ENCODE measurements at places on chromosomes 2 and 18.

DNA sequence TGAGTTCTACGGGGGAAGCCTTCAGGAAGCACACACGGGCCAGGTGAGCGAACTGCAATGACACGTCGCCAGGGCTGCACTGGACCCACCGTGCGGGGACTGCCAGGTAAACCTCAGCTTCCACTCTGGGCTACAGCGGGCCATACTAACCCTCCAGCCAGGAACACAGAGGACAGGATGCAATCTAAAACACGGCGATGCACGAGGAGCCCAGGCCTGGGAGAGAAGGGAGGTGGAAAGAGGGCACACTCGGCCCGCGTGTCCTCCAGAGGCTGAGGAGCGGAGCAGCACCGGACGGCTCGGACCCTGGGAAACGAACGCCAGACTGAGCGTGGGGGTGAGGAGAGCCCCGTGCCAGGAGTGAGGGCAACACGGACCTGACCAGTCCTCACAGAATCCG is 69.3 kb downstream of the HDAC4 start:
- DNase-seq = no peak

- no peak for DNase-seq
Observed at GRCh38 chr2:40199771-40200170, 252.1 kb downstream of the SLC8A1 start.

- DNase-seq = no peak
Observed at GRCh38 chr2:71706836-71707235, 253.5 kb downstream of the DYSF start.

DNA sequence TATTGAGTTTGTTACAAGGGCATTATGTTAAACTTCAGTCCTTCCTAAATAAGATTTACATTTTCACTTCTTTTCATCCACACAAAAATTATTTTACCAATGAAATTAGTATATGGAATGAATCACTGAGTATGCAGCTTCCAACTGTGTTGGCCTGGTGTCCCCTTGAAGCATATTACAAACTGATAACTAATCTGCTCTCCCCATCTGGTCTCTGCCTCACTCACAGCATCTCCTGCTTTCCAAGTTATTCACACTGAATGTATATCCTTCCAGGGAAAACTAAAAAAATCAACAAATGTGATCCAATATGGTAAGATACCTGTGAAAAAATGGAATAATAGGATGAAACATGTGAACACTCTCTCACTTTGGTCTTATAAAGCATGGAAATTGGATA is 90.0 kb upstream of the NYAP2 start:
- no peak for DNase-seq

DNA sequence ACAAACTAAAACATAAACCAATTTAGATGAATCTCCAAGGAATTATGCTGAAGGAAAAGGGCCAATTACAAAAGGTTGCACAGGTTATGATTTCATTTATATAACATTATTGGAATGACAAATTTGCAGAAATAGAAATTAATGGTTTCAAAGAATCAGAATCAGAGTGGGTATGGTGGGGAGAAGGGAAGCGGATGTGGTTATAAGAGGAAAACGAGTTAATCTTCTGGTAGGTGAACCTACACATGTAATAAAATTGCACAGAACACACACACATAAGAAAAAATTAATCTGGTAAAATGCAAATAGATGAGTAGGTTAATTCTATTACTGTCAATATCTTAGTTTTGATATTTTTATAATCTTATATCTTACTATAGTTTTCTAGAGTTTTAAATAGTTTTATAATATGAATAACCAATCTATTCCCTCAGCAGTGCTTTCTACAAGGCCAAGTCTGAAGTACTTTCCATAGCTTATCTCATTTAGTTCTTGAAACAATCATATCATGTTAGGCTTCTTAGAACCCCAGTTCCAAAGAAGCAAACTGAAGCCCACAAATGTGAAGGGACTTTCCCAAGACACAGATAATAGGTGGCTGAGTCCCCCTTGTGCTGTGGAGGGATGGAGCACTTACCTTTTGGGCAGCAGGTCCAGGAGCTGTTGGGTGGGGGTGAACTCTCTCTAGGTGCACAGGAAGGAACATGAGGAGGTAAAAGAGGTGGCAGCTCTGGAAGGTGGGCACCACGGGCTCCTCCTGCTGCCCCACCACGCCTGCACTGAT is 31.5 kb downstream of the ZNF519 start:
- DNase-seq = no peak

- DNase-seq = no peak
Observed at GRCh38 chr2:160295519-160296207, 95.6 kb upstream of the ITGB6 start.

DNA sequence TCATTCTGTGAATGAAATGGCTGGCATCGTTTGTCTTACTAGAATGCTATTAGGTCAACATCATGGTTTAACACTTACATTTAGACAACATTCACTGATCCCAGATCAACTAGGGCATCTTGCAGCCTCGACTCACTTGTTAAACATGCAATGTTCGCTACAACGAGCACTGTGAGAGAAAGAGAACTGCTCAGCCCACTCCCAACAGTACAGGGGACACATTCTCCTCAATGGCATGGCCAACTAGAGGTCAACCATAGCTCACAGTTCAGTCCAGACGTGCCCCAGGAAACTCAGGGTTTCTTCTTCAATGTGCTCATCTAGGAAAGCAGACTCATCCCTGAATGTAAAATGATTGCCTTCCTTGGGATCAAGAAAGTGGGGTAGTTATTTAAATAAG is 5.9 kb downstream of the WIPF1 start:
- no peak for DNase-seq

- DNase-seq = no peak
Observed at GRCh38 chr2:202193881-202194353, 44.5 kb downstream of the SUMO1 start.

DNA sequence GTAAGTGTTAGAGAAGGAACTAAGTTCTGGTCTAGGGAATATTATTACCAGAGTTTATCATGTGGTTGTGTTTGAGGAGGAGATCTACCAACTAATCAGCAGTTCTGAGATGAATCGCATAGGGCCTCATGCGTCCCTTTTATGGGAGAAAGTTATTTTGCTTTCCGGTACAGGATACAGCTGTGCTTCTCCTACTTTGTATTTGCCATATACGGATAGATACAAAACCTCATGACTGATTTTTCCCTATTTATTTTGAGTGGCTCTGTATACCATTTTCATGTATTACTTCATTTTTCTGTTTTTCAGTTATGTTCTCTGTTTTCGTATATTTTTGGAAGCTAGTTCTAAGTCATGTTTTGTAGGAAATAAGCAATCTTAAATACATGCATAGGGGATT is 66.8 kb downstream of the ACSL3 start:
- DNase-seq = no peak

GRCh38 chr2:98110741-98111140 is 23.8 kb downstream of the VWA3B start:
- DNase-seq = no peak

DNA sequence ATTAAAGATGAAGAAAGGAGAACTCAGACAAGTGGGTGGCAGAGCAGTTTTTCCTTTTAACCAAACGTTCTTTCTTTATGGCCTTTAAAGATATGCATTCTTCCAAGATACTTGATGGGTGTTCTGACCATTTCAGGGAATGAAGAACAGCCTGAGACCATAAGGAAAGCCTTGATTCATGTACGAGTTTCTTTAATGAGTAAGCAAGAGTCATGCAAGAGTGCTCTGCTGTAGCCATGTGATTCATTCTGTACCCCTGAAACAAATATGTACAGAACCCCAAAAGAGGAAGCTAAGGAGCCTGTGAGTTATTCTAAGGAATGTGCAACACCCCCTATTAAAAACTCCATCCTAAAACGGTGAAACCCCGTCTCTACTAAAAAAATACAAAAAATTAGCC is 372.8 kb downstream of the MTX2 start:
- DNase-seq = no peak

DNA sequence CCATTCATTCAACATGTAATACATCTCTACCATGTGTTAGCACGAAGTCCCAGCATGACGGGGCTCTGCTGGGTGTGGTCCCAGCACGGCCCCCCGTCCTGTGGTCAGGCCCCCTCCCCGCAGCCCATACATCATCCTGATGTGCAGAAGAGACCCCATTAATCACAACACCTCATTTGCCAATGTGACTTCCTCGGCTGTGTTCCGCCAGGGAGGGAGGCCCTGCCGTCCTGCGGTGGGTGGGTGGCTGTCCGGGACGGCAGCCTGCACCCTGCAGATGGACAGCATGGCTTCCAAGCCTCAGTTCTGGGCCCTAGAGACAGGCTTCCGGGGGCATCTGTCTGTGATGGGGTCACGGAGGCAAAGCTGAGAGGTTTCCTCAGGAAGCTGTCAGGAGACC is 254.0 kb downstream of the CYP26B1 start:
- DNase-seq = no peak

DNA sequence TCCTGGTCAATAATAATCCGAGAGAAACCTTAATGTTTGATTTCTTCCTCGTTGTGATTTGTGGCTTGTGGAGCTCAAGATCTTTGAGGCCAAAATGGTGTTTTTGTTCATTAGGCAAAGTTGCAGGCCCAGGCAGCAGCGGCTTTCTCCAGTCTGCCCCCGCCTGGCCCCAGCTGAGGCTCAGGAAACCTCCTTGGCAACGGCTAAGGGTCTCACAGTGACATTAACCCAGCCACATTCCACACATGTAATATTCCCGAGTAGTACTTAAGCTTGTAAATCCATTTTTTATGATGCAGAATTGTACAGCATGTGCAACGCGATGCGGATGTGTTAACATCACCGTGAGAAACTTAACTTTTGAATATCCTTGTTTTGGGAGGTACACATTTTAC is 200.1 kb downstream of the BCL11A start:
- DNase-seq = no peak

DNA sequence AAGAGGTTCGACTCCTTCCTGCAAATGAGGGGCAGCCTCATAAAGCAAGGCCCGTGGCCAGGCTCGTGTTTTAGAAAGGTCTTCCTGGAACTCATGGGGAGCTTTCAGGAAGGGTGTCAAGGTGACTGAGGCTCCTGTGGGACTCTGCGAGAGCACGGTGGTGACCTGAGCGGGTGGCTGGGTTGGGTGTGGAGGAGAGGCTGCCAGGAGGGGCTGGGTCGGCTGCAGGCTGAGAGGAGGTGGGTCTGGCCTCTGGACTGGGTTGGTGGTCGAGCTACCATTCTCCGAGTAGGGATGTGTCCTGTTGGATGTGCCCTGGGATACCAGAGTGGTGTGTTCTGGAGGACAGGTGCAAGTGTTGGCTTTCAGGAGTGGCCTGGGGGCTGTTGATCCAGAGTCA is 86.4 kb downstream of the DGKD start:
- no peak for DNase-seq

DNA sequence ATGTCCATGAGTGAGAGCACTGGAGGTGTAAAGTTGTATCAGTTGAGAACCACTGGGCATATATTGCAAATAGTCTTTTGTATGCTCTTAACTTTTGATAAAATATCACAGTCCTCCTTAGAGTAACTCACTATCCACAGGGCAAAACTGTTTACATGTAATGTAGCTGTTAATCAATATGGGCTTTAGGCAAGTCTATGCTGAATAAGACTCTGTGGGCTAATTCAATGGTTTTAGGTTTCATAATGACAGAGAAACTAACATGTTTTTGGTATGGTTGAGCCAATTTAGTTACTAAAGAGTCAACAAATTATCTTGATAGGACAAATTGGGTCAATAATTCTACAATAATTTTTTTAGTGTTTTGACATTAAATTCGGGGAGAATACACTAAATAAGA is 1134.9 kb upstream of the FAM98A start:
- no peak for DNase-seq

GRCh38 chr2:73889206-73889605 is 3.6 kb upstream of the ACTG2 start:
- DNase-seq = no peak

GRCh38 chr18:76957384-76958355 is 135.3 kb downstream of the ZNF236 start:
- DNase-seq = no peak

DNA sequence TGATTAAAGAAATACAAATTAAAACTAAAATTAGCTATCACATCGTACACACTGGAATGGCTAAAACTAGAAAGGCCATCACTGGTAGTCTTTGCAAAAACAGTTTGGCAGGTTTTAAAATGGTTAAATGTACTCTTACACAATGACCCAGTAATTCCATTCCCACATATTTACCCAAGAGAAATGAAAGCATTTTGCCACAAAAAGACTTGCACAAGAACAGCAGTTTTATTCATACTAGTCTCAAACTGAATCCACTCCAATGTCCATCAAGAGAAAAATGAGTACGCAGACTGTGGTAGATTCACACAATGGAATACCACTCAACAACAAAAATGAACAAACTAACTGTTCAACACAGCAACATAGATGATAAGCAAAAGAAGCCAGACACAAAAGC is 29.1 kb downstream of the SP140L start:
- DNase-seq = no peak

DNA sequence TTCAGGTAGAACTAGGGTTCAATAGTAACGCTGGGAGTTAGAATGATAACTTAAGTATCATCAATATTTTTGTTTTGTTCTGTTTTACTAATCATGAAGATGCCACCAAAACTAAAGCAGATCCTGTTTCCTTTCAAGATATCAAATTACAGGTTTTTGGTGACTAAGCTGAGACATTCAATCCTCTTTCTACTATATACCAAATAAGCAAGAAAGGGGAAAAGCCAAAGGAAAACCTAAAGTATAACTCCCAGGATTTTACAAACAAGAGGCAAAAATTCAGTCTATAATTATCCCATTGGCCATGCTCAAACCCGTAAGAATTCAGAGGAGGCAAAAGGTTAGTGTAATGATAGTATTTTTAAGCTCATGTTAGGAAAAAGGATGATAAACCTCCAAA is 175.2 kb upstream of the CCDC150 start:
- no peak for DNase-seq

DNA sequence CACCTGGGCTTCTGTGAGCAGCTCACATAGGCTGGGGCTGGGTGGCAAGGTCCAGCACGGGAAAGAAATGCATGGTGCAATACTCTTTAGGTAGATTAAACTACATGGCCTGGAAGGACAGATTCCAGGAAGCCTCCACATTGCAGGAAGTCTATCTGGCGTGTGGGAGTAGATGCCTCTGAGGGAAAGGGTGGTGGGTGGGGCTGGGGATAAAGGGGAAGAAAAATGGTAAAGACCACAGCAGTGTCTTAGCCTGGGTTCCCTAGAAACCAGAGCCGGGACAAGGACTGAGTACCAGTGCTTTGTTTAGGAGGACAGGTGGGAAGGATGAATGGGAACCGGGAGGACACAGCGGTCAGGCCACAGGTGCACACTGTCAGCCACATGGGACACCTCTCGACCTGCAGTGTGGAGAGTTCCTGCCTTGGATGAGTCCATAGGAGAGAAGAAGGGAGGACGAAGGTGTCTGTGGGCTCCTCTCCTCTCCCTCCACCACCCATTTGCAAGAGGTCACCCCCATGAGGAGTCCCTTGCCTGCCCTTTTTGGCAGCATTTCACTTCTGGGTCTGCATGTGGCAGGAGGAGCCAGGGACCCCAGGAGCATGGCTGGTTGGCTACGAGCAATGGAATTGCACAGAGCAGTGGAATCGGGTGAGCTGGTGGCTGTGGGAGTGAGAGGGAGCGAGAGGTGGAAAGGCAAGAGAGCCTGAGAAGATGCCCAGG is 91.5 kb upstream of the HS6ST1 start:
- no peak for DNase-seq
